ENCODE measurements at places on chromosomes 2 and 18. TPM values are rescaled to one million over a fixed set of nuclear protein-coding genes. Genes with fewer than 3 reads are reported as not detected.
A peak's percentile ranks its signal among the peaks of the same experiment; 100 is the strongest.

- DNase-seq: no peak
Measured at GRCh38 chr2:141035846-141036420, 1094.9 kb downstream of the LRP1B start.

DNA sequence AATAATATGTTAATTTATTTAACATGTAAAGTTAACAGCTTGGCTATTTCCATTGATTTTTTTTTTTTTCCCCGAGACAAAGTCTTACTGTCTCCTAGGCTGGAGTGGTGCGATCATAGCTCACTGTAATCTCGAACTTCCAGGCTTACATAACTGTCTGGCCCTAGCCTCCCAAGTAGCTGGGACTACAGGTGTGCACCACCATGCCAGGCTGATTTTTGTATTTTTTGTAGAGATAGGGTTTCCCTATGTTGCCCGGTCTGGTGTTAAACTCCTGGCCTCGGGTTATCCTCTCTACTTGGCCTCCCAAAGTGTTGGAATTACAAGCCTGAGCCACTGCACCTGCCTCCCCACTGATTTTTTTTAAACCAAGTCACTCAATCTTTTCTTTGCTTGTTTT, 32.5 kb upstream of the KLHL14 start:
- no peak for DNase-seq

DNA sequence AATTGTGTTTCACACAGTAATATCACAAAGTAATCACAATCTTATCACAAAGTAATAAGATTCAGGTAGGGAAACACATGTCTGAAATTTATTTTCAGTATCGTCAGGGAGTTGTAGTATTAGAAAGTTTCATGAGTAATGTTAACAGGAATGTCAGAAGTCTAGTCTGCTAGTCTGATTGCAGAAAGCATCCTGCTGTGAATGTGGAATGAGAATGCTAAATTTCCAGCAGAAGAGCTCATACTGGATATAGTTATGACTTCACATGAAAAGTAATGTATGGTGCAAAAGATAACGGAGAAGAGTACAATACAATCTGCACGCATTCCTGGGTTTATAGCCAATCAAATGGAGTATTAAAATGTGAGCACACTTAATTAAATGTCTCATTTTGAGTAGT, 494.7 kb upstream of the SETBP1 start:
- no peak for DNase-seq

GRCh38 chr18:25842665-25843064, 247.7 kb downstream of the SS18 start:
- DNase-seq: no peak

DNA sequence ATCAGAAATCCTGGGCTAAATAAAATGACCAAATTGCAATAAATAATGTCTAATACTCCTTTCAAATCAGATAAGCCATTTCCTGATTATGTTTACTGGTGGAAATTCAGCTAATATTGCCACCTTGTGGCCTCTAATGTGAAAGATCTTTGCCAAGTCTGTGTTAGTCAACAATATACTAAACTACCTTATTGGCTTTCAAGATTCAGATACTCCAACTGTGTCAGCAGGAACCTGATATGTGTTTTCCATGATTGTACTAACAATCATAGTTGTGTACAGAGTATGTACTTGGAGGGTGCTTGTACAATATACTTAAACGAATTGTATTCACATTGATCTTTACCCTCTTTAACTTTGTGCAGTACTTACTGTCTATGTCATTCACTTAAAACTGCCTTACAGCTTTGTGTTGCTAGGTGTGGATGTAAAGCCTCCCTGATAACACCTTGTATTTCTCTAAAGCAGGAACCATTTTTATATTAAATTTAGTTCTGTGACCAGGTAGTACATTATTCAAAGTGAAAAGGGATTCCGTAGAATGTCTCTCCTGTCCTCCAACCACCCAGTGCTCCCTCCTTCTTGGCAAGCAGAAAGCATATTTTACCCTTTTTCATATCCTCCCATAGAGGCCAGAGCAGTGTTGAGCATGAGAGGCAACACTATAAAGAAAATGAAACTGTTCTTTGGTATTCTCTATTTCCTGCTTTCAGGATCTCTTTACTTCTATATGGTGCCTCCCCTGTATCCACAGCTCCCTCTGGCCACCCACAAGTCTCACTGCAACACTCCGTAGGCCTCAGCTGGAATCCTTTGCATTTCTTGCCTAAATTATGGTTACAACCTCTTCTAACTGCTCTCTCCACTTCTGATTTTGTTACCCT, 75.2 kb upstream of the C2orf15 start:
- DNase-seq: peak; percentile 72

DNA sequence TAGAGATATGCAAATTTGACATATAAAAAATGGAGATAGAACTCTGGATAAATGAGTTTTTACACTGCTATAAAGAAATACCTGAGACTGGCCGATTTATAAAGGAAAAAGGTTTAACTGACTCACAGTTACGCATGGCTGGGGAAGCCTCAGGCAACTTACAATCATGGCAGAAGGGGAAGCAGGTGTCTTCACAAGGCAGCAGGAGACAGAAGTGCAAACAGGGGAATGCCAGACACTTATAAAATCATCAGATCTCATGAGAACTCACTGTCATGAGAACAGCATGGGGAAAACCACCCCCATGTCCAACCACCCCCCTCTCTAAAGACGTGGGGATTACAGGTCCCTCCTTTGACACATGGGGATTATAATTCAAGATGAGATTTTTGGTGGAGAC, 1540.2 kb upstream of the SLC39A10 start:
- no peak for DNase-seq

DNA sequence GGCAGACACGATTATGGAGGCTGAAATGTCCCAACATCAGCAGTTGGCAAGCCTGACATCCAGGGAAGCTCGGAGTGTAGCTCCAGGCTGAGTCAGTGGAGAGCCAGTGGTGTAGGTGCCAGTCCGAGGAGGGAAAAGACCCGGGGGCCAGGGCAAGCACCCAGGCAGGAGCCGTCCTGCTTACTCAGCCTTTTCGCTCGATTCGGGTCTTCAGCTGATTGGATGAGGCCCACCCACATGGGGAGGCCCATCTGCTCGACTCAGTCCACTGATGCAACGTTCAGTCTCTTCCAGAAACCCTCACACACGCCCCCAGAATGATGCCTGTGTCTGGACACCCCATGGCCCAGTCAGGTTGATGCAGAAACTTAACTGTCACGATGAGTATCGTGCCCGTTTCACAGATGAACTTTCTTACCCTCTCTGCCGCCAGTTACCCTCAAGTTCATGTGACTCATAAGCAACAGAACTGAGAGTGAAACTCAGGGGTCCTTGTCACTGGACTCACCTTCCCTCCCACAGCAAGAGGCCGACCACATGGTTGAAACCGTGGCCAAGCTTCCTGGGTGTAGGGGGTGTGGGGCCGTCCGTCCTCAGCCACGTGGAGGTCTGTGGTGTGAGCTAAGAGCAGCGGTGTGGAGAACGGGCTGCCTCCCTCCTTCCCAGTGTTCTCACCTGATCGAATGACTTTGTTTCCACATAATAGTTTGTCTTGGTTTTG, 197.4 kb upstream of the HDAC4 start:
- no peak for DNase-seq

DNA sequence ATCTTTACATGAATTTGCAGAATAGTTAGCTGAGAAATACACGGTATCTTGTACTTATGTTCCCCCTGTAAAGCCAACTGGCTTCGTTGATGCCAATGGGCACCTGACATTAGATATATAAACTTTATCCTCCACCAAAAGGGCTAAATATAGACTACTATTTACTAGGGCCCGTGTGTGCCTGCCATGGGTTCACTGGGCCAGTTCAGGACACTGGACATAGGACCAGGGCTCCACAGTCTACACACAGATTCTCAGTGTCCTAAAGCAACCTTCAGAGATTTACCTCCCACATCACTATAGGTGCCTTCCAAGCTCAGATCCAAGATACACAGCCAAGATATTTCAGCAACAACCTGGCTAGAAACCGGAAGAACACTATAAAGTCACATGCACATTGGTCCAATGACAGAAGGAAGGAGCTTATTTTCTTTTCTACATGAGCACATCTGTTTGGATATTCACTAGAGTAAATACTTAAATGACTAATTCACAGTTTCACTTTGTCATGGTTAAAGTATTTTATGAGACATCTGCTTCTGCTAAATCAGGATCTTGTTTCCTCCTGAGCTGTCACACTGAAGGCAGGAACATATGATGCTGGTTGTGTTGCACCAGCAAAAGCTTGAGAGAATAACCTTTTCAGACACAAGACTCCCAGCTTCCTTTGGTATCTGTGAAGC, 95.1 kb downstream of the MYO5B start:
- DNase-seq: no peak

DNA sequence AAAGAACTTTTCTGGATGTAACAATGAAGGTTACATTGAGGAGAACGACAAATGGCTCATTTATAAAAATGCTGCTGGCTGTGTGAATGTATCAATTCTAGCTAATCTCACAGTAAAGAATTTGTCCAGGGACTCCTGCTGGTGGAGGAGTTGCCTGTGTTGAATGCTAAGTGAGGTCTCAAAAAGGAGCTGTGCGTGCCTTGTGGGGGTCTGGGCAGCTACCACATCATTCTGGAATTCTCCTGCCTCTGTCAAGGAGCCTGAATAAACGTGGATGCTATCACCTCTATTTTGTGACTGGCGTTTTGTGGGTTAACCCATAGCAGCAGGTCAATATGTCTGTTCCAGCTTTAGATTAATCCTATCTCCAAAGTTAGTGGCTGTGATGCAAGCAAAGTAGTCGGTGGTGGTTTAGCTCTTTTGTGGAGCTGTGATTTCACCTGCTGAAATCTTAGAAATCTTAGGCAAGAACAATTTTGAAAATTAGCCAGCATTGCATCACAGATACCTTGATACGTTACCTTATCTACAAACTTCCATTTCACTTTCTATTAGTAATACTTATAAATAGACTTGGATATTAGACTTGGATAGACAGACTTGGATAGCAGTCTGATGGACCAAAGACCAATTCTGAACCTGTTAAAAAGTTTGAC, 96.8 kb downstream of the MTCL1 start:
- DNase-seq: no peak

DNA sequence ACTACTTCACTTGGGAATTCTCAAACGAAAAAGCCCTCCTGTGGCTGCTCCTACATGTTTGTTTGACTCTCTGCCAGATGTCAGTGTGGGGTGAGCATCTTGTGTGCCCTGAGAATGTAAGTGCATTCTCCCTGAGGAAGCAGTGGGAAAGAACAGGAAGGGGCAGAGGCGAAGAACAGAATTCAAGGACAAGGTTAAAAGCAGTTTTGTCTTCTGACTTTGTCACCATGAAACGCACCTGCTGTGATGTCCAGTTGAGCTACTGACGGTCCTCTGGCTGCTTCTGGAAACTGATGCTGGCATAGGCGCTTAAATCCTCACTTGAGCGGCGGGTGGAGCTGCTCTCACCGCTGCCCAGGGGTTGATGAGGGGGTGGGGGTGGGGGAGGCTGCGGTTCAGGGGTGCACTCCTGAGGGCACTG, 4.9 kb downstream of the IRS1 start:
- DNase-seq: peak; percentile 63

DNA sequence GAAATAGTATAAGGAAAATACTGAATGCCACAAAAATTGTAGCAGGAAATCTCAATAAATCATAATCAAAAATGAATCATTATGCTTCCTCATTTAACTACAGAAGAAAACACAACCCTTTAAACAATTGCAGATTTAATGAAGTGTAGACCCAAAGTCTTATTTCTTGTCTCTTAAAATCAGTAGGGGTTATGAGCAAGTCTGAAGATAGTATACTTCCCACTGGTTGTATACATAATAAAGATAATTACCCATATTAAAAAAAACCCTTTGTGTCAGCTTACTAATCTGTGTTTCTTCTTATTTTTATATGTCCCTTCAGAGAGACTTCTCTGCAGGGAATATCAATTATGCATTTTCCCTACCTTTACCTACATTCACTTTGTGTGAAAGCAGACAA, 504.7 kb downstream of the ERBB4 start:
- no peak for DNase-seq

DNA sequence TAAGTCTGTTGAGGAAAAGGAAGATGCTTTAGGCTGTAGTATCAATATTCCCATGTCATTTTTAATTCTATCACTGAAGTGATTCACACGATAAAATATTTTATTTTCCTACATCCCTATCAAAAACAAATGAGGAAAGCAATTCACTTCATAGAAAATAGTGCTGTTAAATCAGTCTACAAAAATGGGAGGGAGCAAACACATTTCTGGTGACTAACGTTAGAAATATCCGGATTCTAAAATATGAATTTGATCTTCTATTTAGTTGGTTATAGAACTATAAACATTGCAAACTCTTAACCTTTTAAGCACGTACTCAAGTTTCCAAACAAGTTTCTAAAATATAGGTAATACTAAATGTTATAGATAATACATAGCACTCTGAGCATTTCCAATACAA, 20.8 kb downstream of the ATF2 start:
- DNase-seq: no peak

GRCh38 chr18:2325308-2325849, 245.9 kb downstream of the METTL4 start:
- no peak for DNase-seq

- no peak for DNase-seq
Measured at GRCh38 chr2:120977582-120978358, 242.1 kb downstream of the GLI2 start.

GRCh38 chr2:65955259-65955658, 479.7 kb upstream of the MEIS1 start:
- DNase-seq: no peak

GRCh38 chr2:216540920-216541319, 42.3 kb downstream of the RPL37A start:
- DNase-seq: no peak

GRCh38 chr2:96174251-96175144, 29.3 kb upstream of the DUSP2 start:
- DNase-seq: peak; percentile 65

DNA sequence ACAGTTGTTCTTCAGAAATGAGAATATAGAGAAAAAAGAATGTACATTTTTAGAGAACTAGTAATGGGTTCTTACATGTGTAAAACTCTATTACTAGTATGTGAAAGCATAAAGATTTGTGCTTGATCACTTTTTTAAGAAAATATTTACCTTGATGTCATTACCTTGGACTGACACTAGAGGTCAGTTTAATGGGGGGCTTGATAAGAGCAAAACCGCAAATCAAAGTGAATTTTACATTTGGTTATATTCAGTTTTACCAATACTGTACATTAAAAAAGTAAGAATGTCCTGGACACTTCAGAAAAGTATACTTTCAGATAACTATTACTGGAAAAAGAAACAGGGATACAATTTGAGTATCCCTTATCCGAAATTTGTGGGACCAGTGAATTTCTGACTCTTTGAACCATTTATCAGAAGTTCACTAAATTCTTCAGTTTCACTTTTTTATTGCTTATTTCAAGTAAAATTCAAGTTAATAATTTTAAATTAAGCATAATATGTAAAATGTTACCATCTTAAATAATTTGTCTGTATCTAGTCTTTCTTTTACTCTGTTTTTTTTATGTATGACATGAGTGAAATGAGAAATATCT, 1149.5 kb downstream of the DSC3 start:
- no peak for DNase-seq

GRCh38 chr2:226411727-226412360, 387.8 kb downstream of the IRS1 start:
- DNase-seq: no peak

GRCh38 chr2:85719609-85720240, 25.6 kb downstream of the GNLY start:
- DNase-seq: no peak

Gene MARCHF7
- total RNA-seq: 144 TPM

Gene RGPD3
- 1.3 TPM for total RNA-seq

Gene C2orf80
- 7.4 TPM for total RNA-seq

Gene RAMP1
- total RNA-seq: not detected
